T-helper 9 cell (primary cell): ENCODE measurements at places on chromosomes 11 and 22.

- no peak for DNase-seq
Observed at GRCh38 chr11:8503910-8504364, 90.1 kb downstream of the STK33 start.

GRCh38 chr11:117366248-117366647 is 38.6 kb downstream of the CEP164 start:
- DNase-seq = no peak

DNA sequence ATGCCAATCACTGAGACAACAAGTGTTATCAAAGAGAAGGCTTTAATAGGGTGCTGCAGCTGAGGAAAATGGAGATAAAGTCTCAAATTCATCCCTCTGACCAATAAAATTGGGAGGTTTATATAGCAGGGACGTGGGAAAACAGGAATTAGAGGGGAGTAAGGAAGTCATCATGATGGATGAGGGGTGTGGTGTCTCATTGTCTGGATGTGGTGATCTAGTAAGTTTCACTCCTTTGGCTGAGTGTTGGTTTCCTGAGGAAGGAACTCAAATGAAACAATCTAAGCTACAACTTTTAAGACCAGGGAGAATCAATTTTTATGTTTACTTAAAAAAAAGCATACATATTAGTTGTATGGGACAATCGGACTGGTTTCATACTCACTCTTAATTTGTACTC is 491.0 kb upstream of the KIRREL3 start:
- DNase-seq = no peak

DNA sequence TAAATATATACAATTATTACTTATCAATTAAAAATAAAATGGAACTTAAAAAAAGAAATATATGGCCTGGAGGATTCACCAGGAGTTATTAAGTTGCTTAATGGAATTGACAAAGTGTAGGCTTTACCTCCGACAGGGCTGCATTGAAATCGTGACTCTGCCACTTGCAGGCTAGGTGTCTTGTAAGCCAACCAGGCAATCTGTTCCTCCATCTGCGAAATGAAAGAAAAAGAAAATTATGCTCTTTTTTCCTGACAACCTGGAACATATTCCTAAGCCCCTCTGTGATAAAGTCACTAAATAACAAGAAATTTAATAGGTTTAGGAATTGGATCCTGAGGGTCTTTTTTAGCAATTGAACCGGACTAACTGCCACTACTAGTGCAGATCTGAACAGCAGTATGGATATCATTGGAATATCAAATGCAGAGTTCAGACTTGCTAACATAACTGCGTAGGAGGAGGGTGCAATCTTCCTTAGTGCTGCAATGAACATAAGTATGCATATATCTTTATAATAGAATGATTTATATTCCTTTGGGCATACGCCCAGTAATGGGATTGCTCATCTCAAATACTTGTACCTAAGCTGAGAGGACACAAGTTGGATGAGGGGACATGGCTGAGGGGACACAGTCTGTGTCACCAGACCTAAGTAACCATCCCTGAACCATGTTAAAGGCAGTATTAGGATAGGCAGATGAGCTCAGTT is 42.5 kb upstream of the CEP126 start:
- no peak for DNase-seq

GRCh38 chr11:129267716-129268115 is 75.6 kb upstream of the ARHGAP32 start:
- no peak for DNase-seq
